ENCODE measurements at places on chromosomes 5 and 9. TPM values are rescaled to one million over a fixed set of nuclear protein-coding genes. Genes with fewer than 3 reads are reported as not detected.

- no peak for DNase-seq
Measured at GRCh38 chr9:7055171-7055903, 297.6 kb downstream of the KDM4C start.

DNA sequence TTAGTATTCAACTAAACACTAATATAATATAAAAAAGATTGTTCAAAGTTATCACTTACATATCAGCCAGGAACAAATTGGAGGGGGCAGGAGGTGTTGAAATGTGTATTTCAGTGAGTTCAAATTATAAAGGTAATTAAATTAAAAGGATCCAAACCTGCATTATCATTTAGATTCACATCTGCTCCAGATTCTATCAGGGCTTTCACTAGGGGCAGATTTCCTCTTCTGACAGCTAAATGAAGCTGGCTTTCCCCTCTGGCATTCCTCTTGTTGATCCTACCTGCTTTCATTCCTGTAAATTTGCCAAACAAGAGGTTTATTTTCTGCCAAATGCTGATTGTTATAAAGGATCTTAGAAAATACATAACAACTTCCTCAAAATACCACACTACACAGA is 86.3 kb upstream of the GCNT4 start:
- DNase-seq = peak; percentile 4

GRCh38 chr9:135698236-135698635 is 1.0 kb downstream of the SOHLH1 start:
- DNase-seq = no peak

- DNase-seq = no peak
Measured at GRCh38 chr9:124878518-124878917, 16.6 kb downstream of the ARPC5L start.

GRCh38 chr5:132385326-132386105 is 16.0 kb downstream of the SLC22A5 start:
- no peak for DNase-seq

DNA sequence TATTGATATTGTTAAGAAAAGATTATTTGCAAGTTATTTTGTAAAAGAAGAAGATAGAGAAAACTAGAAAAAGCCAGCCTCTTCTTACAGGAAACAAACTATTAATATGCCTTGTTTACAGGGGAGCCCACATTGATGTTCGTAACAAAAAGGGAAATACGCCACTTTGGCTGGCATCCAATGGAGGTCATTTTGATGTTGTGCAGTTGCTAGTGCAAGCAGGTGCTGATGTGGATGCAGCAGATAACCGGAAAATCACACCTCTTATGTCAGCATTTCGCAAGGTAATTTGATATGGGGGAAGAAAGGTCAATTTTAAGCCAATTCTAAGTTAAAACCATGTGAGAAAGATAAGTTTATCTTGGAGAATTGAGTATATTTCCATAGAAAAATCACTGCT is 37.6 kb upstream of the EIF4EBP3 start:
- no peak for DNase-seq

DNA sequence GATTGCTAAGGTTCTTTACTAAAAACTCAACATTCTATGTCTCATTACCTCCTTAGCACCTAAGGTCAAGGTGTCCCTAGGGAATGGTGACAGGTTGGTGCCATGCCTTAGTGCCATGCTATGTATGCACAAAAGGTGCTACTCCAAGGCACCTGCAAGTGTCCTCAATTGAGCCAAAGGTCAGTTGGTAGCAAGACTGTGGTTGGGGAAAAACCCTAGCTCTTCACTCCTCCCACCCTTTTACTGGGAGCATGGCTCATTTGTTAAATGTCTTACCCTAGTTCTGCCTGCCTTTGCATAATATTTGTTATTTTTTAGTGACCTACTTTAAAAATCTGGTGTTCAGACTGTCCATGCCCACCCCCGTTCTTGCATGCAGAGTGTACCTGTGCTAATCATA is 17.0 kb downstream of the ACO1 start:
- DNase-seq = no peak

GRCh38 chr9:84557751-84558150 is 111.8 kb upstream of the NTRK2 start:
- DNase-seq = no peak

- no peak for DNase-seq
Measured at GRCh38 chr9:137875846-137876245, 1.7 kb upstream of the CACNA1B start.

- DNase-seq = no peak
Measured at GRCh38 chr5:96481009-96481786, 48.1 kb upstream of the PCSK1 start.

Gene SLCO6A1
- total RNA-seq = not detected

Gene ANXA6
- total RNA-seq = 287 TPM

Gene MYMK
- not detected for total RNA-seq

All from spinal cord (tissue), 10 donors.